ENCODE measurements at places on chromosomes 4 and X.

DNA sequence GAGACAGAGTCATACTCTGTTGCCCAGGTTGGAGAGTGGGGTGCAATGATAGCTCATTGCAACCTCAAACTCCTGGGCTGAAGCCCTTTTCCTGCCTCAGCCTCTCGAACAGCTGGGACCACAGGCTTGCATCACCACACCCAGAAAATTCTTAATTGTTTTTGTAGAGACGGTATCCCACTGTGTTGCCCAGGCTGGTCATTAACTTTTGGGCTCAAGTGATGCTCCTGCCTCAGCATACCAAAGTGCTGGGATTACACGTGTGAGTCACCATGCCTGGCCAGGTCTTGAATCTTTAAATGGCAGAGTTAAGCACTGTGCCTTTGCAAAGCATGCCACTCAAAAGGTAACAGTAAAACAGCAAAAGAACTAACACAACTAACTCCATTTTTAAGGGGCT is 28.6 kb upstream of the BBS12 start:
- DNase-seq: no peak

GRCh38 chr4:123986268-123986798 is 589.7 kb downstream of the SPRY1 start:
- DNase-seq: peak; percentile 90

DNA sequence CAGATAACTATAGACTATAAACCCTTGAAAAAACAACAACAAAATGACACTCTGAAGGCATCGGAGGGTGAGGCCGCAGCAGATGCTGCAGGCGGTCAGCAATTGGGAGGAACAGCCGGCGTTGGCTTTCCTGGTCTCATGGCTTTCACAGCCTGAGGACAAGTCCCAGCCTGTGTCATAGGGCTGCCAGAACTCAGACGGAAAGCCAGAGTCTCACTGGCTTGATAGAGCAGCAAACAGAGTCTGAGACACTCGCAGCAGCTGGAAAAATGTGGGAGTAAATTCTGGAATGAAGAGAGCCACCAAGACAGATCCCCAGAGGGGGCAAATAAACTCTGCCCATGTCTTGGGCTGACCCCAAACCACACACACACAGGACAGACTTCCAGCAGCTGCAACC is 86.3 kb downstream of the PPP2R2C start:
- DNase-seq: no peak

DNA sequence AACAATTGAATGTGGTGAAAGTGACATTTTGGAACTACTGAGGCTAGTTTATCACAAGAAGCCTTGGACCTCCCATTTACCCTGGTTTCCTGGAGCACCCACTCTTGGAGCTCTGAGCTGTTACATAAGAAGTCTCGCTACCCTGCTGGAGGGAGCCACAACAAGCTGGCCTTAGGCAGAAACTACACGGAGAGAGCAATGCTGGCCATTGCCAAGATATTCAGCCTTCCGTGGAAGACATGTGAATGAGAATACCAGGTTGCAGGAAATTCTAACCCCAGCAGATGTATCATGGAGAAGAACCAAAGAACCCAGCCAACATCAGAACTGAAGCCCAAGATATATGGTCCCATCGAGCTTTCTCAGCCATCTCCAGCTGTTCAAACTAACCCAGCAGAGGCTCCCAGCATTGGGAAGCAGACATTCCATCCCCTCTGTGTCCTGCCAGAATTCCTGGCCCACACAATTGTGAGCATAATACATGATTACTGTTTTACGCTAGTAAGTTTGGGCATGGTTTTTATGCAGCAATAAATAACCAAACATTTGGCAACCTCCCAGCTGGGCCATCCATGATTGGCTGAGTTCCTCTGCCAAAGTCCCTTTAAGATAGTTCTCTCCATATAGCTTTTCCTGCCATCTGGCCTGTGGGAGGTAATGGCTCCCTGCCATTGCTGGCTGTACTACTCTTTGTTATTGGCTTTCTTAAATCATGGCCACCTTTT is 17.9 kb upstream of the PDE5A start:
- peak; percentile 62 for DNase-seq

DNA sequence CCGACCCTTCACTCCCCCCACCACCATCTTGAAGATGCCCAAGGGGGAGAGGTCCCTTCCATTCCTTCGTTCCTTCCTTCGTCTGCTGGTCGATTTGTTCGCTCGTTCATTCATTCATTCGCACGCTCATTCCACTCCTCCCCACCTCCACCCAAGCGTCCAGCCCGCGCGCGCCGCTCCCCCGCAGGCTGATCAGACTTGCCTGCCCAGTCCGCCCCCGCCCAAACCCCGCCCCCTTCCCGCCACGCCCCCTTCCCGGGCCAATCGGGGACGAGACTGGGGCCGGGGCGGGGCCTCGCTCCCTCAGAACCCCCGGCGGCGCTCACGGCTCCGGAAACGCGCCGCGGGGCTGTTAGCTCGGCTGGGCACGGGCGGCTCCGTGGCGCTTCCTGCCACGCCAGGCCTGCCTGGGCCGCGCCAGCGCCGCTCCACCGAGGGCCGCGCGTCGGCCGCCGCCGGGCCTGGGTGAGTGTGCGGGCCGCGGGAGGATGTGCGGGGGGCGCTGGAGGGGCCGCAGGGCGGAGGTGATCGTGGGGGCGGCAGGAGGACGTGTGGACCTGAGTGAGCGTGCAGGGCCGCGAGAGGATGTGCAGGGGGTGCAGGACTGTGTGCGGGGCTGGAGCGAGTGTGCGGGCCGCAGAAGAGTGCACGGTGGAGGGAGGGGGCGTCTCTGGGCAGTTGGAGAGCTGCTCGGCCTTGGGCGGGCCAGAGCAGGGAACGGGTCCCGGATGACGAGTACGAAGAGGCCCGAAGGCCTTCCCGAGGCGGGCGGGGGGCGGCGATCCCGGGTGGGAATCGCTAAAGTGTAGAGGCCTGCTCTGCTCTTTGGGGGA is at the start of gene ZNF275:
Gene ZNF275, plus strand, starts transcription at position 333 of the 833 bp plus-strand sequence. CDS start 2,527 bp downstream, outside the sequence.
- peak; percentile 86 for DNase-seq

GRCh38 chrX:46837558-46838485 is 979 bp downstream of the RP2 start:
- no peak for DNase-seq

DNA sequence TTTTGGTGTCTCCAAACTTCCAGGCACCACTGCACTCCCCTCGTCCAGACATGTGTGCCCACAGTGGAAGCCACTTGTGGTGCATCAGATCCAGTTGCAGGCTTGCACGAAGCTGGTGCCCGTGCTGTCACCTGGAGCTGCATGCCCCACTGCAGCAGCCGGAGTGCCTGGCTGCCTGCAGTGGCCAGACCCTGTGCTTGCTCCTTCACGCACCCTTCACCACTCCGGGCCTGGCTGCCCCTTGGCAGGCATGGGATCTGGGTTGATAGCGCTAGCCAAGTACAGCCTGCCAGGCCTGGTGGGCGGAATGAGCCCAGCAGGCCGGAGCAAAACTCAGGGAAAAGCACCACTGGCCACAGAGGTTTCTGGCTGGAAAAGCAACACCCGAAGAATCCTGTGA is 50.2 kb upstream of the SHISA3 start:
- DNase-seq: no peak

- DNase-seq: no peak
These were observed 30.8 kb upstream of the LRBA start for GRCh38 chr4:151045907-151046306.

DNA sequence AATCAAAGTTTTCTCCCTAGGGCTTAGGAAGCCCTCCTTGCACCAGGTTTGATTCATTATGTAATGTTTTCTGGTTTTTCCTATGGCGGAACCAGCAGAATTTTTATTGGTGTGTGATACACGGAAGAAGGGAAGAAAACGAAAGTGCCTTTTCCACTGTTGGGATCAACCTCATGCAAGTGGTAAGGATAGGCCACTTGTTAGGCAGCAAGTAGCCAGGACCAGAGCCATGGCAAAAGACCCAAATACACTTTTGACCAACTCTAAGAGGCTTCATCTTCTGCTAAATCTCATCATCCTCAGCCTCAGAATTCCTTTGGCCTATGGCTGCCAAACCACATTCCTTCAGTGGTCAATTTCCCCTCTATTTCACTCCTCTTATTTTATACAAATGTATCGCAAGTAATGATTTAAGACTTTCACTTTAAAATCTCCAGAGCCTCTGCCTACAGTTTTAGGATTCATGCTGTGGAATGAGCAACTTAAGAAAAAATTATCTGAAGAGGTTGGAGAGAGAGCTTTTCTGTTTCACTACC is 21.2 kb downstream of the PPAT start:
- DNase-seq: peak; percentile 58

- DNase-seq: peak; percentile 25
These were observed 44.5 kb upstream of the WDR1 start for GRCh38 chr4:10161146-10161545.

DNA sequence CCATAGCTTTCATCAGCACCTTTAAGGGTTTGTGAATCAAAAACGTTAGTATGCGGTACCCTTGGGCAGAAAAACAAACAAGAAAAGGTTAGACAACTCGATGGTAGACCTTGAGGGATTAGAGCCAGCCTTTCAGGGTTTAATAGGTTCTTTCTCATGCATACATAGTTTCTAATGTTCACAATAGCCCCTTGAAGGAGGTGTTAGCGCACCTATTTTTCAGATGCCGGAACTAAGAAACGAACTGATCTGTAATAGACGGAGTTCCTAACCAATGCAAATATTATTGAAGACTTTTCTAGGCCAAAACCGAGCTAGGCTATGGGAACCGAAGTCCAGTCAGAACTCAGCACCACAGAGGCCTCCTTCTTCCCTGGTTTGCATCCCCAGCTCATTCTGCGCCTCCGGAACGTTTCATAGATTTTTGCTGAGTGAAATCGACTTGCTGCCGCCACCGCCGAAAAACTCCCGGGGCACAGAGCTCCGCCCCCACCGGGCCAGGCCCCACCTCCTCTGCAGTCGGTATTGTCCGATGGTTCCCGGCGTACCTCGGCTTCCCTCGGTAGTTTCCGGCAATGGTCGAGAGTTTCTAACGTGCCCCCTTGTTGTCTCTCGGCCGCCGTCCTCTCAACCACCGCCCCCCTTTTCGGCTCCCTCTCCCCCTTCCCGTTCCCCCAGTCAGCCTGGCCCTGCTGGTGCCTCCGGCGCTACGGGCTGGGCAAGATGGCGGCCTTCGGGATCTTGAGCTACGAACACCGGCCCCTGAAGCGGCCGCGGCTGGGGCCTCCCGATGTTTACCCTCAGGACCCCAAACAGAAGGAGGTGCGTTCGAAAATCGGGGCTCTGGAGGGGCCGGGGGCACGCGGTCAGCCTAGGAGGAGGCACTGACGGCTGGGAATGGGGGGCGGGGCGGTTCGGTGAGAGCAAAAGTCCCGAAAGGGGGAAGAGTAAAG is at the start of gene MED12:
Gene MED12, plus strand, starts transcription at position 565 of the 953 bp plus-strand sequence. Its CDS starts 159 bp downstream, at position 724.
- peak; percentile 90 for DNase-seq
